Anterior cingulate cortex (tissue), 58 donors: ENCODE measurements at places on chromosomes 5 and 9.

- no peak for DNase-seq
Measured at GRCh38 chr9:109792951-109793546, 13.1 kb downstream of the PALM2AKAP2 start.

DNA sequence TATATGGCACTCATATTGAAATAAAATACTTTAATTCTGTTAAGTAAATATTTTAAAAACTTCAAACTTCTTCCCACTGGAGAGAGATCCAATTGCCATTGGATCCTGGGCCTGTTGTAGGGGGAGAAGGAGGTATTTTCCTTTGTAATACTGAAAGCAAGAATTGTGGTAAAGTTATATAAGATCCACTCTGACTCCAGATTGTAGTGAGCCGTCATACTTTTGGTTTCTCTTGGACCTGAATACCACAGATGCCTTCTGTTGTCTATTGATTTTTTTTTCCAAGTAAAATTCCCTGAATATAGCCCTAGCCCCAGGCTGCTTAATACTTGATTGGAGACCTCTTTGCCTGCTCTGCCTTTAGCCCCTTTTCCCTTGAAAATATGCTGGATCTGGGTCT is 86.9 kb downstream of the ATG10 start:
- no peak for DNase-seq

- no peak for DNase-seq
Measured at GRCh38 chr5:111224561-111225345, 569 bp downstream of the CAMK4 start.

DNA sequence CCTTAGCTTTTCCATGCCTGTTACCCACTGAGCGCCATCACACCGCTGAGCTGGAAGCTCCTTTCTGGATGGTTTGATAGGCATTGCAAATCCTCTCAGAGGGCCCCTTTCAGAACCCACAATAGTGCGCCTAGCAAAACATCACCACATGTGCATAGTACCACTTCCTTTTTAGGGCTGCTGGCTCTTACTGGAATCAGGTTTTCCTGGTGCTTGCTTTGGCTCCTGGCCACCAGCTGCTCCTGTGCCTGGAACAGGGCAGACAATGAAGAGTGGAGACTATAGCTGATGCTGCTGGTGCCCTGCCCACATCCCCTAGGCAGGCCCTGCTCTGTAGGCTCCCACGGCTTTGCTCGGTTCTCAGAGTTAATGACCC is 163.6 kb upstream of the SEMA6A start:
- no peak for DNase-seq

DNA sequence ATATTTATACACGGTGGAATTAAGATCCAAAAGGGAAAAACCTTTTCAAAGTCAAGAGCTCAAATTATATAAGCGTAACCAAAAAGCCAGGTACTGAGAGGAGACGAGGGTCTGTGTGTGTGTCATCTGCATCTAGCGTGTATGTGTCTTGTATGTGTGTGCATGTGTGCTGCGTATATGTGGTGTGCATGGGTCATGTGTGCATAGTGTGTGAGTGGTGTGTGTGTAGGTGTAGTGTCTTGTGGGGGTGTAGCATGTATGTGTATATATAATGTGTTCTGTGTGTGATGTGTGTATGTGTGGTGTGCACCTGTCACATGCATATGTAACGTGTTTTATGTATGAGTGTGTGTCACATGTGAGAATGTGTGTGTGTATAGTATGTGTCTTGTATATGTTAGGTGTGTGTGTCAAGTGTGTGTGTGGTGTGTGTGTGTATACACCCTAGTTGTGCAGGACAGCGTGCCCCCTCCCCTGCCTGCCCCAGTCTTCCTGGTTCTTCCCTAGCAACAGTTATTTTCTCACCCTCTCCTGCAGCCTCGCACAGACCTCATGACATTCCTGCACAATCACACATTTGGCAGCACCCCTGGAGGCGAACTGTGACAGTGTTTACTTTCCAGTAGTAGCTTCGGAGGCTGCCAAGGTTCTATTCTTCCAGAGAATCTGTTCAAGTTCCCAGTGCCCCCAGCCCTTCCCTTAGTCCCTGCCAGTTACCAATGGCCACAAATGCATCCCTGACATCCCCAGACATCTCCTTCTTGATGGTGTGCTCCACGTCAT is 27.1 kb upstream of the TNIP1 start:
- DNase-seq = peak; percentile 55

GRCh38 chr5:19229179-19229835 is 758.7 kb downstream of the CDH18 start:
- no peak for DNase-seq

DNA sequence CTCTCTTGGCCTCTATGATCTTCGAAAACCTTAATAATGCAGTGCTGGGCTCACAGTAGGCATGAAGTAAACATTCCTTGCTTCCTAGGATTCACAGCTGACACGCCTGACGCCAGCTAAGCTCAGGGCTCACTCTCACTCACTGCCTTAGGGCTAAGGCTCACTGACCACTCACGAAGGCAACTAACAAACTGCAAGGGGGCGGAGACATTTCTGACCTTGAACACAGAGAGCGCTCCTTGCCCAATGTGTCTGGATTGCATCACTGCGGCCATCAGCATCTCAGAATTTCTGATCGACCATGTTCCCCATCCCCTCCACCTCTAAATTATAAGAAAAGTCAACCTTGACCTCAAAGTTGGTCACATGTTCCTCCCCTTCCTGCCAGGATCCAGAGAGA is 372.6 kb downstream of the EBF1 start:
- DNase-seq = no peak

- no peak for DNase-seq
Measured at GRCh38 chr9:119736491-119737454, 367.5 kb upstream of the BRINP1 start.

- no peak for DNase-seq
Measured at GRCh38 chr5:51381761-51382474, 1.3 kb upstream of the ISL1 start.

DNA sequence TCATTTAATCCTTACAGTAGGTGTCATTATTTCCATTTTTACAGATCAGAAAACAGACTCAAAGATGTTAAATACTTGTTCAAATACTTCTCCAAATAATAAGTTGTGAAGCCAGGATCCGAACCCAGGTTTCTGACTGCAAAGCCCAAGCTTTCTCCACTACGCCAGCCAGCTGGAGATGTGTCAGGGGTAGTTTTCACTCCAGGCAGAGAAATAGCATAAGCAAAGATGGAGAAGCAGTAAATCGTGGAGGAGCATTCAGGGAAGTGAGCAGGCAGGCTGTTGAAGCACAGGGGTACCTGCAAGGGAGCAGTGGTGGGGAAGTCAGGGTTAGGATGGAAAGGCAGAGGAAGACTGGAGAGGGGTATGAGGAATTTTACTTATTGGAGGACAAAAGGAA is 2.9 kb downstream of the TLN1 start:
- no peak for DNase-seq

DNA sequence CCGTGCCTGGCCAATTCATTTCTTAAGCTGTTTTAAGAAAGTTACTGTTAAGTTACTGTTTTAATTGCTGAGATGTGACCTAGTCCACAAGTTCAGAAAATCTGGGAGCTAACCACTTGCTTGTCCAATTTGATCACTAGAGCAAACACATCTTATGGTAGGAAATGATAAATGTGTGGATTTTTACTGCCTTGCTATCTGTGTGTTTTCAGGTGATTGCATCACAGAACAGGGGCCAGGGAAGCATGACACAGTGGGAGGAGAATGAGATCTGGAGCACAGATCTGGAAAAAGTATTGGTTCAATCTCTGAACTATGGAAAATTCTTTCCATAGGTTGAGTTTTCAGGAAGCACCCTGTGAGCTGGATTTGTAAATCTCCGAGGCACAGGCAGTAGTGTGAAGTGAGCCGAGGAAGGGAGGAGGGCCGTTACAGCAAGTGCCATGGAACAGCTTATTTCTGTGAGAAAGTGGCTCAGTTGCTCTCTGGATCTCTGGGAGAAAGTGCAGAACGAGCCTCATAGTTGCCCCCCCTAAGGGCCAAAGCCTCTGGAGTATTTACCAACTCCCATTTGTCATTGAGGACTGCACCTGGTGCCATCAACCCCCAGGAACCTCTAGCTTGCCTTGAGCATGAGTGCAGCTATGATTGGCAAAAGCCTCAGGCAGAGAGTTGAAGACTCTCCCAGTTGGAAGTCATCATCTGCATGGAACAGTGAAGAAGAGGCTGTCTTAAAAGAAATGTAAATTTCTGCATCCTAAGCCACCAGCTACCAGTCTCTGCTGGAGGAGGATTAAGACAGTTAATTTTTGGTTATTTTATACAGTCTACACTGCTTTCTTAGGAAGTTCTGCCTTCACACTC is 161.8 kb upstream of the CLINT1 start:
- DNase-seq = no peak

DNA sequence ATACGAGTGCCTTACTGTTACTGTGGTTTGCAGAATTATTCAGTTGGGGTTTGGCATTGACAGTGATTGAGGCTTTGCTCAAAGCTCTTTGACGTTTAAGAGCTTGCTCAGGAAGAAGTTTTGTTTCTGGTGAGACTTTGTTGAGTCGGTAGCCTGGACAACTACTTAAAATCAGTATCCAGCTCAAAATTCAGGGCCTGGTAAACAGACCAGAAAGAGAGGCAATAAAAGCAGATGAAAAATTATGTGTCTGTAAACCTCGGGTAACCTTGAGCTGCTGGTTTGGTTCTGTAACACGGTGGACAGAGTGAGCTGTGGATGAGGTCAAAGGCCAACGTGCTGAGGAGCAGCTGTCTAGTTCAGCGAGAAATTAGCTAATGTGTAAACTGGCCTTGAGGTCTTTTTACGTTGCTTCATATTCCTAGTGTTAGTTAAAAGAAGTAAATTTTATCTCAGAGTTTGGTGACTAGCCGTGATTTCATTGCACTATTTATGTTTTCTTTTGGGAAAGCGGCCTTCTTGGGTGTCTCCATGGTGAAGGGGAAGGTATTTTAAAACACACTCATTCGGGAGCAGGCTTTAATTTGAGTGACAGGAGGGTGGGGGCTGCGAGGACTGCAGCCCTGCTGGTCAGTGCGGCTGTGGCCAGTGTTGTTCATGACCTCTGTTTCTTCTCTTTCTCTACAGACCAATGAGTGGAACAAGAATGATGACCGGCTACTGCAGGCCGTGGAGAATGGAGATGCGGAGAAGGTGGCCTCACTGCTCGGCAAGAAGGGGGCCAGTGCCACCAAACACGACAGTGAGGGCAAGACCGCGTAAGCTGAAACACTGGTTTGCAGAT is 82.0 kb upstream of the TTC23L start:
- no peak for DNase-seq

- DNase-seq = no peak
Measured at GRCh38 chr5:179437341-179438001, 92.2 kb upstream of the ADAMTS2 start.

DNA sequence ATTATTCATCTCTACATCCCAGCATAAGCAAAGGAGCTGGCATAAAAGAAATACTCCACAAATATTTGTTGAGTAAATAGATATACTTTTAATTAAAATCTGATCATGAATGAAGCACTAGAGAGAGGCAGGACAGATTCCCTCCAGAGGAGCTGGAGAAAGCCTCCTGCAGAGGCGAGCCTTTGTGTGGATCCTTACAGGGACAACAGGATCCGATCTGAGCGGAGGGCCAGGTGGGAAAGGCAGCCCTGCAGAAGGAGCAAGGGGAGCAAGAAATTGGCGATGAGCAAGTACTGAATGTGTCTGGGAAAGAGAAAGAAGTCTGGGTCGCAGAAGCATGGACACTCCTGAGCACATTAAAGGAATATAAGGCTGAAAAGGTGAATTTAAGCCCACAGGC is 69.4 kb downstream of the EBF1 start:
- no peak for DNase-seq

- no peak for DNase-seq
Measured at GRCh38 chr5:89287964-89288363, 405.0 kb upstream of the MEF2C start.

GRCh38 chr5:140148508-140148907 is 22.8 kb downstream of the IGIP start:
- DNase-seq = peak; percentile 19

DNA sequence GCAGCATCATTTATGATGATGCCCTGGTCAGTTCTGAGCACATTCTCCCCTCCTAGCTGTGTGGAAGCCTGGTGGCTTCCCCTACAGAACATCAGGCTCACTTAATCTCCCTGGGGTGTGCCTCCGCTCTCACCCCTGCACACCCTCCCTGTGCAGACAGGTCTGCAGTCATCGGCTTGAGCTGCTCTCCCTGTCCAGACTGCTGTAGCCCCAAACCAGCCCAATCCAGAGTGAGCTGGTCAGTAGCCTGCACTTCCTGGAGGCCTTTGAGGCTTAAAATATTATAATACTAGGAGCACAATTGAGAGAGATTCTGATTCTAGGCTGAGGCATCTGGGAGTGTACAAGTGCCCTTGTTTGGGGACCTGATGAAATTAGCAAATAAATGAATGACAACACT is 60.2 kb downstream of the PPARGC1B start:
- no peak for DNase-seq

- DNase-seq = no peak
Measured at GRCh38 chr5:141969783-141970771, 1.2 kb downstream of the RNF14 start.

DNA sequence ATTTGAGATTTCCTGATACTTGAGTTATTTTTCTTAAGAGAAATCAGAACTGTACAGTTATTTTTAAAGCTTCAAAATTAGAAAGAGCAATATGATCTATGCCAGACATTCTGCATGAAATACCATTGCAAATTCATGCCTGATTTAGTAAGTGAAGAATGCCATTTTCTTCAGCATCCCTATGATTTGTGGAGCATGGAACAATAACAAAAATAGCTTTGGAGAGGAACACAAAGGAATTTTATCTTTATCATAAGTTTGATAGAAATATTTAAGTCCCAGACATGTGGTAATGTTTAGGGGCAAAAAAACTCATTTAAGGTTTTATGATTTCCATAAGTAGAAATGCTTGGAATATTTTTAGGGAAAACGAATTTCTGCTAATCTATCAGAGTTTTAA is 1863.4 kb downstream of the EFNA5 start:
- no peak for DNase-seq

DNA sequence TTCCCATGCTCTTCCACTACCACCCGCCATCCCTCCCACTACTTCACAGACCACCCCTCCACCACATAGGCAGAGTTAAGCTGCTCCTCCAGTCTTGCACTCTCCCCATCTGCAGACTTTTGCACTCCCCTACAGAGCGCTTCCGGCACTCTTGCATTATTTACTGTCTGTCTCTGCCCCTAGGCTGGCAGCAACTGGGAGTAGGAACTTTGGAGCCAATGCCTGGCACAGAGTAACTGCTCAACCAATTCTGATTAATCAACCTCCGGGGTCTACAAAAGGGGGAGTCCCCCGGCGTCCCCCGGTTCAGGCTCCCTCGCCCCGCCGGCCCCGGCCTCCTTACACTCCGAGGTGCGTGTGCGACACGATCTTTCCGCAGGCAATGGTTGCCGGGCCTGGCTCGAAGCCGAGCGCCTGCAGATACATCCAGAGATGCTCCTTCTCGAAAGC is 498 bp downstream of the HAUS6 start:
- no peak for DNase-seq

- no peak for DNase-seq
Measured at GRCh38 chr5:115469904-115470516, 74.6 kb downstream of the FEM1C start.

DNA sequence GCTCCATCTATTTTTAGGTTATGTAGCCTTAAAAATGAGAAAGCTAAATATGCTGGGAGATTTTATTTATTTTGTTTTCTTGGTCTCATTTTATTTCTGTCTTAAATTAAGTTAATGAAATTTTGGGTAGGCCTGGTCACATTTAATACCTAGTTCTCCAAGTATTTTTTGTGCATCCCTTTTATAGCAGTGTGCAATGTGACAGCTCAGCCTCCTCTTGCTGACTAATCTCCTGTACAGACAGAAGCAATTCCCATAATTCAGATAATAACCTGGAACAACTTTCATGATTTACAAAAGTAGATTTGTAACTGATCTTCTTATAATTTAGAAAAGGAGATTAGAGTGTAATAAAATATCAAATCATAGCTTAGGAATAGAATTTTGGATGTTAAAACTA is 403.9 kb downstream of the ADGRV1 start:
- no peak for DNase-seq
